ENCODE measurements at places on chromosomes 4 and X.

DNA sequence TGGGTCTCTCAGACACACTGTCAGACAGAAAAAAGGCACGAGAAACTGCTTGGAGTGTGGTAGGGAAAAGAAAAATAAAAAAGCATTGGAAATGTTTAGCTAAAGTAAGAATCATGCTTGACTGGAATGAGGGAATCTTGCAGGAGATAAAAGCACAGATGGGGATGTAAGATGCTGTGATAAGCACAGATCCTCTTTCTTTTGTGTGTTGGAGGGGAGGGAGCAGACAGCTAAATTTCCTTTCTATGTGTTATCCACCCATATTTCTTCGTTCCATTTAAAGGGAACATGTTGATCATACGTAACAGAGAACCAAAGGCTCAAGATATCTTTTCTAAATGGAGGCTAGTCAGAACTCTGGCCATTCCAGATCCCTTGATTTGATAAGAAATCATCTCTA lies 614.0 kb upstream of the LCORL start:
- no peak for DNase-seq

DNA sequence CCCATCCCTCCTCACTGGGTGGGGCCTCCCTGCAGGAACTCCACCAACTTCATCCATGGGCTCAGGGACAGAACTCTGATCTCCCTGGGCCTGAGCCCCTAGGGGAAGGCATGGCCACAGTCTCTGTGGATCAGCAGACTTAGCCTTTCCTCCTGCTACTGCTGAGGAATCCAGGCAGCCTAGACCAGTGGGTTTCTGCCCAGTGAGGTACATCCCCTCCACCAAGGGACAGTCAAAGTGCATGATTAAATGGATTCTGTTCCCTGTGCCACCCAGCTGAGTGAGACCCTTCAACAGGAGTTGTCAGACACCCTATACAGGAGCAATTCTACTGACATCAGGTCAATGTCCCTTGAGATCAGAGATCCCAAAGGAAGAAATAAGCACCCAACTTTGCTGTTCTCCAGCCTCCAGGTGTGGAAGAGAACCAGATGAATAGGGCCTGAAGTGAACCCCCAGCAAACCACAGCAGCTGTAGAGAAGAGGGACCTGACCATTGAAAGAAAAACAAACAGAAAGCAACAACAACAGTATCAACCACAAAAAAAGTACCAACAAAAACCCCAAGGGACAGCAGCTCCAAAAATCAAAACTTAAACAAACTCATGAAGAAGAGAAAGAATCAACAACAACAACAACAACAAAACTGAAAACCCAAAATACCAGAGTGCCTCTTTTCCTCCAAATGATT lies 84.8 kb downstream of the CHIC1 start:
- DNase-seq = no peak

DNA sequence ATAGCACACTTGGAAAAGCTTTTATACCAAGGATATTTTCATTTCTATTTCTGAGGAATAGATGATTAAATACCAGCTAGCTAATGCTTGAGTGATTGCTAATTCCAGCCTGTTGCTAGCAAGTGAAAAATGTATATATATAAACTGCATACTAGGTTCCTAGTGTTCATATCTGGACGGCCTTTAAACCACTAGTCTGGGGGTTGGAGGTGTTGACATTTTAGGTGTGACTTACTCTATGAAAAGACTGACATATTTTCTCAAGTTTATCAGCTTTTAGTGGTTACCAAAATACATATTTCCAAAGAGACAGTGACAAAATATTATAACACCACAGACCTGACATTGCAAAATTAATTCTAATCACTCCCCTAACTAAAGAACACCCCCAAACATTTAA lies 44.7 kb downstream of the MTMR8 start:
- no peak for DNase-seq

GRCh38 chr4:171676555-171677215 lies 136.5 kb upstream of the GALNTL6 start:
- DNase-seq = peak; percentile 1

GRCh38 chr4:137156054-137156453 lies 376.2 kb downstream of the PCDH18 start:
- no peak for DNase-seq

- DNase-seq = no peak
Measured at GRCh38 chr4:25905371-25905770, 8.6 kb upstream of the SMIM20 start.

- no peak for DNase-seq
Measured at GRCh38 chrX:154000051-154000450, 19.7 kb downstream of the IRAK1 start.

DNA sequence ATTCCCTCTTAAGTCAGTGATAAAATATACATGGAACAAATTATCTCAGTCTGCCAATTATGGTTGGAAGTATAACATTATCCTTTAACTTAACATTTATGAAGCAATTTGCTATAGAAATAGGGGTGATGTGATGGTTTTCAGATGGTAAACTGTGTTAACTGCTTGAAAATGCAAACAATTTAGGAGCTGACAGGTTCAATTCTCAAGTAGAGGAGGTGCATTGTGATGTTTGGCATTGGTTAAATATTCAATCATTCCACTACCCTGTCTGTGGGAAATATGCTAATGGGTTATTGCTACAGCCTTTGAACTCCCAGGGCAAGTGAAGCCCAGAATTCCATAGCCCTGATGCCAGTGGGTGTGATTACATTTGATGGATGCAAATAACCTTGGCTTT lies 243.4 kb upstream of the GK2 start:
- no peak for DNase-seq

GRCh38 chr4:40918330-40918729 lies 168.6 kb downstream of the NSUN7 start:
- peak; percentile 35 for DNase-seq

GRCh38 chr4:22635692-22636091 lies 57.0 kb upstream of the GBA3 start:
- DNase-seq = no peak

- peak; percentile 66 for DNase-seq
Measured at GRCh38 chrX:53317365-53318069, 36.1 kb upstream of the IQSEC2 start.

GRCh38 chr4:153154007-153154975 lies 50.0 kb upstream of the TRIM2 start:
- peak; percentile 32 for DNase-seq

- DNase-seq = no peak
Measured at GRCh38 chrX:130555757-130556156, 154.0 kb downstream of the RBMX2 start.

DNA sequence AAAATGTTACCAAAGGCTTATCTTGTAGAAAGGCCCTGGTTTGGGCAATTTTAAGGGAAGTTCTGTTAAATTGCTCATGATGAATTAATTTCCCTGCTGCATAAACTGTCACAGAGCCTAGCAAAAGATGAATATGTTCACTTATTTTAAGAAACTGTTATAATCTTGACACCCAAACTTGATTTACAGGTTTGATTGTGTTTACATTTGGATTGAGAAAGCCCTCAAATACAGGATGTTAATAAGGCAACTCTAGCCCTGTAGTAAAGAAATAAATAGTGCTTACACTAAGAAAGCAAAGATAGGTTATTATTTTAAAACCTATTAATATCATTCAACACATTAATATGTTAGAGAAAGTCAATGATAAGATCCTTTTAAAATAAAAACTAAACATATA lies 18.3 kb downstream of the GYG2 start:
- no peak for DNase-seq

DNA sequence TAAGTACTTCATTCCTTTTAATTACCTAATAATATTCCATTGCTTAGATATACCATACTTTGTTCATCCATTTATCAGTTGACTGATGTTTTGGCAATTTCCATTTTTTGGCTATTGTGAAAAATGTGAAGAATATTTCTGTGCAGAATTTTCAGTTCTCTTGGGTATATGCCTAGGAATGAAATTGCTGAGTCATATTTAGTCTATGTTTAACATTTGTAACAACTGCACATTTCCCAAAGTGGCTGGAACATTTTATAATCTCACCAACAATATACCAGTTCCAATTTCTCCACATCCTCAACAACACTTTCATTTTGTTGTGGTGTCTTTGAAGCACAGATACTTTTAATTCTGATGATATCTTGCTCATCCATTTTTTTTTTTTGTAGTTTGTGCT lies 215.5 kb downstream of the PDGFC start:
- DNase-seq = no peak

DNA sequence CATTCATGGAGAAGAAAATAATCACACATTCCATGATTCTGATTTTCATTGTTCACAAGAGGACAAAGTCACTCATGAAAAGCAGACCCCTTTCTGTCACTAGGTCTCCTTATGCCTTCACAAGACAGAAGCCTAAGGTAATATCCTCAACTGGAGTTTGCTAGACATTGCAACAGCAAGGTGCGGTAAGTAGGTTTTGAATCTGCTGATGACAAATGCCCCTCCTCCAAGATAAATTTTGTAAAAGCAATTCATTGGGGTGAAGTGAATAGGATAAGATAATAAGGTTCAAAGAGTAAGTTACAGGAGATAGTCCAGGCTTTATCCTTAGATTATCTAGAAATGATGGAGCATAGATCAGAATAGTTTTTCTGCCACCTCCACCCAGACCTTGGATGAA lies 16.1 kb upstream of the CYP2U1 start:
- no peak for DNase-seq

- no peak for DNase-seq
Measured at GRCh38 chr4:76823495-76823894, 74.4 kb downstream of the SOWAHB start.

GRCh38 chr4:72112514-72113156 lies 80.8 kb downstream of the NPFFR2 start:
- peak; percentile 3 for DNase-seq

GRCh38 chr4:27429364-27429871 lies 568.8 kb downstream of the STIM2 start:
- no peak for DNase-seq

GRCh38 chrX:13828392-13828791 lies 11.5 kb upstream of the GPM6B start:
- no peak for DNase-seq

- DNase-seq = no peak
Measured at GRCh38 chr4:10007793-10008608, 13.3 kb downstream of the SLC2A9 start.
